DMS53 (cell line): ENCODE measurements at places on chromosomes 3 and 15.

GRCh38 chr3:136142592-136142991, 53.5 kb downstream of the MSL2 start:
- peak; percentile 94 for DNase-seq

DNA sequence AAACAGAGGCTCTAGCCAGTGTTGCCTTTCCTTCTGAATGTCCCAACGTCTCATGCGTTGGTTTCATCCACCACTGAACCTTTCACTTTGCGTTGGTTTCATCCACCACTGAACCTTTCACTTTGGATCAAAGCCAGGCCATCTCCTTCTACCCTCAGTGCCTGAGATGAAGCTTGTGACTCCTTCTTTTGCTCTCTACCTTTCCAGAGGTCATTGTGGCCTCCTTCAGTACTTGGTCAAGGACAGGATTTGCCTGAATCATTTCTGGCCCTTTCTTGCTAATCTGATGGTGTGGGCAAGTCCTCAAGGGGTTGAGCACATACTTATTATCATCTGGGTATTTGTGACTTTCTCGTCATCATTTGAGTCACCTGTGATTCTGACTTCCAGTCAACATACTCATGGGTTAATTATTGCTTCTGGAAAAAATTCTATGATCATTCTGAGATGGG, 50.0 kb downstream of the SELENOT start:
- no peak for DNase-seq

GRCh38 chr3:62370858-62371719, 2.3 kb downstream of the FEZF2 start:
- no peak for DNase-seq

DNA sequence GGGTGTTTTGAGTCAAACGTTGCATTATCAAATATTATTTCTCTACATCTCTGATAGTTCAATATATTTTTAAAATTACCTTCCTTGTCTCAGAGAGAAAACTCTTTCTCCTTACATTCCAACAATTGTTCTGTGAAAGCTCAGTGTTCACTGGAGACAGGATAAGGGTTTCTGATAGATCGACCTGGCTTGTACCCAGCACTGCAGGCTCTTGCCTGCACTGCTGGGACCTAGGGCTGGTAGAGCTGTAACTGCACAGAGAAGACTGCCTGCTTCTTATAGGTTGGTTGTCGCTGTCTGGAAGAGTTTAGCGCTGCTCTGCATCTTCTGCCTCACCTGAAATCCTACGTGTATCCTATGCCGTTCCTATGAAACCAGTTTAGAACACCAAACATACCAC, 249.9 kb upstream of the LRTM1 start:
- no peak for DNase-seq

GRCh38 chr3:48899273-48899672, 591 bp upstream of the SLC25A20 start:
- DNase-seq: no peak

GRCh38 chr15:91528801-91529200, 324.7 kb upstream of the SLCO3A1 start:
- DNase-seq: no peak

DNA sequence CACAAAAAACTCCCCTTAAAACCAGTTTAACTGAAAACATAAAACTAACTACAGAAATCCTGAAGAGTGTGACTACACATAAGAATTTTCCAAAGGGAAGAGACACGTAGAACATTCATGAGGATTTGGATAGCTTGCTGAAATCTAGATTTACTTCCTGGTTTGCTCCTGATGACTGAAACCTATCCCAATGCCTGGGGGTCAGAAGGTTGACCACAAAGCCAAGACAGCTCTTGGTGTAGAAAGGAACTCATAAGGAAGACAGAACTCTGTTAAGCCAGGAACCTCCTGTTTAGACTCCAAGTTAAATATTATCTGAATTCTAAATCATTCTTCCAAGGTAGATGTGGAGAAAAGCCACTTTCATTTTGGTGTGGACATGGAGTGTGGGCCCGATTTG, 92.8 kb downstream of the TFG start:
- DNase-seq: peak; percentile 7

GRCh38 chr15:66996094-66996493, 69.3 kb upstream of the SMAD3 start:
- DNase-seq: no peak

DNA sequence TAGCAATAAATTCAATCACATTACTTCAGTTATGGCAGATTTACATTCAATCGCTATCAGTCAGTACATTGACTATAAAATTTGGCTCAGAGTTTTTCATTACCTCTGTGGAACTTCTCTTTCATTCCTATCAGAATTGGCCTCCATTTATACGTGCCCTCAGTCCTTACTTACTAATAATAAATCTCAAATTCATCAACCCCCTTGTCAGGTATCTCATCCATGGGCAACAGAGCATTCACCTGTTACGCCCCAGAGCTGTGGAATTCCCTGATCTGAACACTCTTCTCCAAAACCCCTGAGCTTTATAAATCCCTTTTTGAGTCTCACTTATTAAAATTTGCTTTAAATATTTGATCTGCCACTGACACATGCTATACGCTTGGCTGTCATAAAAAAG, 492.9 kb downstream of the GBE1 start:
- DNase-seq: no peak

DNA sequence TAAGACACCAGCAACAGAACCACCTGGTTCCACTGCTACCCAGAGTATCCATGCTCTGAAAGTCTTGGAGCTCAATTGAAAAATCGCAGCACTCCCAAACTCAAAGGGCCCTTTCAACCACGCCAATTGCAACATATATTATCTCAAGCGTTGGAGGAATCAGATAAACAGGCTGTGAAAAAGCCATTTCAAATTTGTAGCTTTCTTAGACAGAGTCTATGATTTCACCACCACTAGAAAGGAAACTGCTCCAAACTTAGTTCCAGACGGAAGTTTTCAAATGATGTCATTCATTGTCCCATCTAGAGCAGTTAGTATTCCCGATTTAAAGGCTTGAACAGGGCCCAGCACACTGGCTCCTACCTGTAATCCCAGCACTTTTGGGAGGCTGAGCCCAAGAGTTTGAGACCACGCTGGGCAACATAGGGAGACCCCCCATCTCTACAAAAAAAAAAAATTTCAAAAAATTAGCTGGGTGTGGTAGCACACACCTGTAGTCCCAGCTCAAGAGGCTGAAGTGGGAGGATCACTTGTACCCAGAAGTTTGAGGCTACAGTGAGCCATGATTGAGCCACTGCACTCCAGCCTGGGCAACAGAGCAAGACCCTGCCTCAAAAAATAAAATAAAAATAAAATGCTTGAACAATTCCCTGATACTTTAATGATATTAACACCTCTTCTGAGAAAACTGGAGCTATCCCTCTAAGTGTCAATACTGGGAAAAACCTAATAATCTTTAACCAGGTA, 16.8 kb downstream of the TNIK start:
- DNase-seq: no peak

DNA sequence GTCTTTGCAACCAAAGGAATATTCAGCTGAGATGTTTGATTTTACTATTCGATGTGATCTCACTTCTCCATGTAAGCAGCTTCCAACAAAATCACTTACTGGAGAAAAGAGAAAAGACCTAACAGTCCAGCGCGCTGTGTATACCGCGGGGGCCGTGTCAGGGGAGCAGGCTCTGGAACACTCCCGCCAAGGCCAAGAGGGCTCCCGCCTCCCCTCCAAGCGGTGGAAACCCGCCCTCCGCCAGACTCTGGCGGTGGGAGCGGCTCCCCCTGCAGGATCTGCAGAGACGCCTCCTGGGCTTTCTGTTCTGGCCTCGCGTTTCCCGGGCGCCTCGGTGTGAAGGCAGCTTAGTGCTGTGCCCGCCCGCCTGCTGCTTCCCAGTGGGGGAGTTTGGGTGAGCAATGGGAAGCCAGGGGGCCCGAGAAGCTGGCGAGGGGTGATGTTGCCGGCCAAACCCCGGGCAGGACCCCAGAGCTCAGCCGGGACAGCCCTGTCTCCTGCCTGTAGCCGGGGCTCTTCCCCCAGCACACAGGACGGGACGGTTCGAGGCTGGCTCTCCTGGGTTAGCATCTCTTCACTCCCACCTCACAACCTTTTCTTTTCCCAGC, 36.3 kb downstream of the CHST14 start:
- DNase-seq: peak; percentile 85

- DNase-seq: no peak
Measured at GRCh38 chr15:53133255-53133850, 343.2 kb upstream of the ONECUT1 start.

GRCh38 chr3:4806535-4807108, 172.6 kb upstream of the BHLHE40 start:
- no peak for DNase-seq

- no peak for DNase-seq
Measured at GRCh38 chr3:142218703-142219102, 6.7 kb downstream of the GK5 start.

- DNase-seq: no peak
Measured at GRCh38 chr3:117417411-117417810, 707.8 kb downstream of the TUSC7 start.

DNA sequence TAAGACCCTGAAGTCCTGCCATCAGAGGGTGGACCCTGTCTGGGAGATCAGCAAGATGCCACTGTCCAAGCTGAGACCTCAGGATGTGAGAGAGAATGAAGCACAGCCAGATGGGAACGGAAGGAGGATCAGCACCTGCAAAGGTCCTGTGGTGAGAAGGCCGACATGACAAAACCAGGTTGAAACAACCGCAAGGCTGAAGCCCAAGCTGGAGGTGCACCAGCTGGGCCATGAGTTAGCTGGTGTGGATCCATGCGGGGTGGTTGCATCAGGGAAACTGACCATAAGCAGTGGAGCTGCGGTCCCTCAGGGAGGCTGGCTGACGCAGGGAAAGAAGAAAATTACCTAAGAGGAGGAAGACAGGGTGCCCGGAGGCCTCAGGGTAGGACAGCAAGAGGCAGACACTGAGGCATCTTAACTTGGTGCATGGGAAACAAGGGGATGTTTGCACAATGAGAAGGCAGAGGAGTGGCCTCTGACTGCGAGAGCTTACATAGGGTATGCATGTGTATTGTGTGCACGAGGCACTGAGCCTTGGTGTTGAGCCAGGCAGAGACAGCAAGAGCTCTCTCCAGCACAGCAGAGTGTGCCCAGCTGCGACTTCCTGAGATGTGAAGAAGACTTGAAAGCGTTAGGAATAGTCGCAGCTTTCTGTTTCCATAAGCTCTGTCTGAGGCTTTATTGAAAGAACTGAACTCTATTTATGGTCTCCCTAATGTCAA, 497.7 kb downstream of the OCA2 start:
- DNase-seq: peak; percentile 81

GRCh38 chr3:192055946-192056345, 595.0 kb downstream of the PYDC2 start:
- no peak for DNase-seq

DNA sequence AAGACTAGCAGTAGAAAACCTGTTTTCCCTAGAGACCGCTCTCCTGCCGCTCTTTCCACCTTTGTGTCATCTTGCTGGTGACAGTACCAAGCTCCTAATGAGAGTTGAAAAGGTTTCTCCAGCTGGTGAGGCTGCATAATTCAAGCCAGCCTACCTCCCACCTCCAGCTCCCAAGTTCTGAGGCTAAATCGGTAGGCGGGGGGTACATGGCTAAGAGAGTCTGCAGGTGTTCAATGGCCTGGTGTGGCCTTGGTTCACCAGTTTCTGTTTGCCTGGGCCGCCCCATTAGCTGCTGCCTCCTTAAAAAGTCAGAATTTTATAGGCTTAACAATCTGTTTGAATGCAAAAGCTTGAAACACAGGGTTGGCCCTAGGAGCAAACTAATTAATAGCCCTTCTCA, 262.8 kb downstream of the SLCO3A1 start:
- DNase-seq: no peak

- DNase-seq: no peak
Measured at GRCh38 chr3:195238586-195239118, 32.3 kb downstream of the XXYLT1 start.

GRCh38 chr3:99419116-99419515, 219.3 kb upstream of the COL8A1 start:
- no peak for DNase-seq

GRCh38 chr3:116566478-116566960, 121.2 kb upstream of the LSAMP start:
- no peak for DNase-seq

- no peak for DNase-seq
Measured at GRCh38 chr15:99197856-99198255, 51.5 kb downstream of the TTC23 start.

GRCh38 chr3:57779666-57780065, 23.6 kb downstream of the SLMAP start:
- DNase-seq: no peak

DNA sequence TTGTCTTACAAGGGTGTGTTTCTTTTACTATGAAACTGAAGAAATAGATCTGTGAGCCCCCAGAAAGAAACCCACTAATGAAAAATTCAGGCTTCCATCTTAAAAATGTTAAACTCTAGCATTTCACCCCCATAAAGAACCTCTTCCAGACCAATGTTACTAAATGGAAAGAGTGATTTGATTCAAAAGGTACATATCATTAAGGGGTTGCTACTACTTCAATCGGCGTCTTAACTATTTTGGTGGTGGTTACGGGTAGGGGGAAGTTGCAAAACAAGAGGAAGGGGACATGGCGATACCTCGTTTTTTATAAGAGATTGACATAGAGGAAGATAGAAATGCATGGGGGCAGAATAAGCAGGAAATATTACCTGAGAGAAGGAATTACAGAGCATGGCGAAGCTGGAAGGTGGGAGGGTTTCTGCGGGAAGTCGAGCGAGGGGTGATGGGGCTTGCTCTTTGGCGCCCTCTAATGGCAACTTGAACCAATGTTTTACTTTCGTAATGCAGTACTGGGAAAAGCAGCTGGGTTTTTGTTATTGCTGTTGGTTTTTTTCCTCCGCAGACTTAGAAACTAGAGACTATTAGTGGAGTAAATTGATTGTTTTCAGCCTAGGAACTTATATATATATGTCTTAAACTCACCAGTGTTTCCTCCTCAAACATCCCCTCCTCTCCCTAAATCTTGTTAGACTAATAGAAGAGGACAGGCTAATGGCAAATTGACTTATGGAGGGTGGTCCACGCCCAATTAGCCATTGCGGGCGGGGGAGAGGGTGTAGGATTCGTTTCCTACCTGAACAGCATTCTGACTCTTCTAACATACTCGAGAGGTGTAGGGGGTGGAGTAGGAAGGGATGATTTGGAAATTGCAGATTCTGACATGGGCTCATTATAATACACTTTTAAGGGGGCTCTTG, 11.3 kb upstream of the SOX2 start:
- DNase-seq: peak; percentile 87

DNA sequence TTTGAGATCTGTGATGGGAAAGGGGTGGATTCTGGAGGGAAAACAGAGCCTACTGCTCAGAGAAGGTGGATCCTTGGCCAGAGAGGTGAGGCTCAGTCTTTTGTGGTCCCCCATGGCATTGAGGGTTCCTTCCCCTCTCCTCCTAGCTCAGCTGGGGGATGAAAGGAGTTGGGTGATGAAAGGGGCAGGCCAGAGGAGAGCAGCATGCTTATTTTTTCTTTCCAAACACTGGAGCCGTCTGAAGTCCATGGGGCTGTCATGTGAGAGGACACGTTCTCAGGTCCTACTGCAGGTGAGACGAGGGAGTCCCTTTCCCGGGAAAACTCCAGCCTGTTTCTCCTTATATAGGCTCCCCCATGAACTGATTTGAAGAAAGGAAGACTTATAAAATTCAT, 71.4 kb downstream of the SCN5A start:
- no peak for DNase-seq

GRCh38 chr3:32132706-32133105, 26.3 kb downstream of the GPD1L start:
- no peak for DNase-seq

- no peak for DNase-seq
Measured at GRCh38 chr15:95018888-95019545, 787.7 kb downstream of the MCTP2 start.
